ENCODE measurements at places on chromosomes 4 and X. TPM values are rescaled to one million over a fixed set of nuclear protein-coding genes. Genes with fewer than 3 reads are reported as not detected.

XPNPEP2 gene
- total RNA-seq: not detected

GCNA gene
- total RNA-seq: 0.70 TPM

USP38 gene
- 21.2 TPM for total RNA-seq

DNA sequence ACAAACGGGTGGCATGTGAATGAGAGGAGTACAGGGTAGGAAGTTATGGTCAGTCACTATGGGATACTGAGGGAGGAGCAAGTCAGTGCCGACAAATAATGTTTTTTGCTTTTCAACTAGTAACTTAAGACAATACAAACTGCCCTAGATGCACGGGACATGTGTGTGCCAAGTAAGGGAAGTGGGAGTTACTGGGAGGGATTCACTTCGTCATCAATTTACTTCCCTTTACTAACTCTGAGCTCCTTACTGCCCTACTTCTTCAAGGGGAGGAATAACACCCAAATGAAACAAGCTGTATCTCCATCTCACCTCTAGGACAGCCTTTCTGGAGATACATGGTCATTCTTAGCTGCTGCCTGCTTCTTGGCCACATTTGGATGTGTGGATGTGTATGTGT lies 97.7 kb downstream of the DGKK start:
- DNase-seq: no peak

GRCh38 chr4:169617306-169617705 lies 3.1 kb upstream of the CLCN3 start:
- no peak for DNase-seq

- no peak for DNase-seq
Measured at GRCh38 chr4:62771983-62772557, 1571.9 kb downstream of the ADGRL3 start.

- DNase-seq: no peak
Measured at GRCh38 chrX:68910731-68911428, 82.1 kb downstream of the EFNB1 start.
